ENCODE measurements at places on chromosomes 4 and X.

DNA sequence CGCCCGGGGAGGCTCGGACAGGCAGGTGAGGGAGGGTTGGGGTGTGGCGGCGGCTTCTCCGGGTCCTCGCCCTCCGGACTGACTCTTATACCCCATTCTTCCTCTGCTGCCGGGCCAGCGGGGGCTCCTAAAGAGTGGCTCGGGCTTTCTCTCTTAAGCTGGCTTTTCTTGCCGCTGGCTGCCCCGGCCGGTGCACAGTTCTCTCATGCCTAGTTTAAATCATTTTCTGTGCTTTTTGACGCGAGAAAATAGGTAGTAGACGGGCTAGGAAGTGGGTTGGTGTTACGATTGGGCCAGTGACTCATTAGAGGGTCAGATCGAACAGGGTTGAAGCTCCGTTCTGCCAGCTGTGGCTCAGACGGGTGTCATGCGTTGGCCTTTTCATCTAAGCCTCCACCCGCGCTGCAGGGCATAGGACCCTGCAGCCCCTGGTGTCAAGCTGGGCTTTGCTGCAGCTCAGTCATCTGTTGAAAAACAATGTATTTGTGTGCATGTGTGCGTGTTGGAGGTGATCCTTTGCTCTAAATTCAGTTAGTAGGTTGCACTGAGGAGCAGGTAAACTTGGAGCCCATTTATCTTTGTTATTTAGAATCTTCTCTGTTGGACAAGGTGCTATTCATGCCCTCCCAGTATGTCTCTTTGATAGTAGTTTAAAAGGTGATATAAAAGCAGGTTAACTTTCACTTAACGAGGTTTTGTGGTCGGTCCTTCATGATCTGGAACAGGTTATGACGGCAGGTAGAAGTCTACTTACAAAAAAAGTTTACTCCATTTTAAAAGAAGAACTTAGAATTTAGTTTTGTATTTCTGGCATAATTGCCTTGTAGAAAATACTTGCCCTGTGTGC is 802 bp downstream of the BMP2K start:
- DNase-seq, result no peak

GRCh38 chrX:41781500-41781899 is 57.5 kb downstream of the GPR82 start:
- DNase-seq, result no peak

DNA sequence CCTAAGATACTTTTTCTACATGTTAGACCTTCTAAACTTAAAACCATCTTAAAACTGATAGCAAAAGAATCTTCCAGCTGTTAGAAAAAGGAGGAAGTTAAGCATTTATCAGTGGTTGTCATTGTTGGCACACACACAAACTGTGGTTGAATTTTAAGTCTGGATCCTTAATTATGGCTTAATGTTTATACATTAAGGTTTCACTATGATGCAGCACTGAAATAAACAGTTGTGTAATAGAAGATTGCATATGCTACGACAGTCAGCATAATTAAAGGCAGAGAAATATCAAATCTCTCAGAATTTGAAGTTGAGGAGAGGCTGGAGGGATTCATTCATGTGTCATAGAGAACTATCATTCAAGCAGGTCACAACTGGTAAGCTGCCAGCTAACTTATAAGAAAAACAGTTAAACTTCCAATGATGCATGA is 32.3 kb downstream of the ADGRA3 start:
- no peak for DNase-seq

DNA sequence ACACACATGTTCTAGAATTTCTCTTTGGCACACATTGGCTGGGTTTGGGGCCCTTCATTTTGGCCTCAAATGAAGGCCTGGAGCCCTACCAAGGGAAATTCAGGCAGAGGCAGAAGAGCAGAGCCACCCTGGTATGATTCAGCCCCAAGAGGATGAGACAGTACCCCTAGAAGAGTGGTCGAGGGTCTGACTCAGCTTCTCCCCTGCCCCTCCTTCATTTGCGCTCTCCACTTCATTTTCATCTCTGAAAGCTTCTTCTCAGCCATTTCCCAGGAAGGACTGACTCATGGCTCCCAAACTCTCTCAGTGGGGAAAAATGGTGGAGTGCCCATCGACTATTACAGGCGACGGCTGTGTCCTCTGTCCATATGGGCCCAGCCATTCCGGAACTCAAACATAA is 43.5 kb downstream of the MAMLD1 start:
- no peak for DNase-seq

- DNase-seq, result no peak
These were observed 51.0 kb downstream of the PAPSS1 start for GRCh38 chr4:107669068-107669467.

DNA sequence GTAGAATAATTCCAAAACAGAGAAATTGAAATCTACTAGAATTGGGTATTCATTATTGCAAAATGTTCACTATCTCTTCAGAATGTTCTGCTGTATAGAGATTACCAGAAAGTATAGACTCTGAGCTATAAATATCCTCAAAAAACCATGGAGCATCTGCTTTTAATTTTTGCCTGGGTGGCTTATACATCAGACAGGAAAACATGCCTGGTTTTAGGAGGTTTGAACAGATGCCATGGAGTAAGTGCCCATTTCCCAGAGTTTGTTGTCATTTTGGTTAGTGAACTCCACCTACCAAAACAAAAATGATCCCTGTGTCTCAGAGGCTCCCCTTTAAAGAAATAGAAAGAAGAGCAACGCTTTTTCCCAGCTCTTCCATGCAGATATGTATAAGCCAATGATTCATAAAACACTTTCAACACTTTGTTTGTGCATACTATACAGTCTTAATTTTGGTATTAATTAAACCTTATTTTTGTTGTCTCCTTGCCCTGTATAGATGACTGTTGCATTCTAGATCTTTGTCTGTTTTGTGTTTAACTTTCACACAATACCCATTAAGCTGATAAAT is 68.7 kb downstream of the MEPE start:
- DNase-seq, result no peak

DNA sequence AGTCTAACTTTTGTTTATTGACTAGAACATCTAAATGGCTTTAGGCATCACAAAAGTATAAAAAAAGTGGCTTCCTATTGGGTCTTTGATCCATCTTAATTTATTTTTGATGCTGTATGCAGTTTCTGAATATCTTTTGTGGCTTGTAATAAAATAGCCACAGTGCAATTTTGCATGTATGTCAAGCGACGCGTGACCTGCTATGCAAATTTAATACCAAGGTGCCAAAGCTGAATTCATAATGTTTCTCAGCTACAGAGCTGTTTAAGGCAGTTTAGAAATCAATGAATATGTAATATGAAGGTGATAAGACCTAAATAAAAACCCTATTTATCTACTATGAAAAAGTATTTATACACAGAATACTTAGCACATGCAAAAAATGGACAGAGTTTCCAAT is 197.8 kb downstream of the AFF2 start:
- DNase-seq, result no peak

DNA sequence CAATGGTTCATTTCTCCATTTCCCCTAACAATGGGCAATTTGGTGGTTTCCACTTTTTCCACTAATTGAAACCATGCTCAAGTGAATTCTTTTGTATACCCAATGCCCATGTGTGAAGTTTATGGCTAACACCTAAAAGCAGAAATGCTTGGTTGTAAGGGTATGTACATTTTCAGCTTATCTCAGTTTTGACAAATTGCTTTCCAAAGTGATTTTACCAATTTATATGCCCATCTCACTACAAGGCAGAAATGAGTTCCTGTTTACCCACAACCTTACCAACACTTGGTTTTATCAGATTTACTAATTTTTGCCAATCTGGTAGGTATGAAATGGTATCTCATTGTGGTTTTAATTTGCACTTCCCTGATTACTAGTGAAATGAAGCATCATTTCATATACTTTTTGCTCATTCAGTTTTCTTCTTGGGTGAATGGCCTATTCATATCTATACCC is 14.8 kb downstream of the GPR34 start:
- no peak for DNase-seq

DNA sequence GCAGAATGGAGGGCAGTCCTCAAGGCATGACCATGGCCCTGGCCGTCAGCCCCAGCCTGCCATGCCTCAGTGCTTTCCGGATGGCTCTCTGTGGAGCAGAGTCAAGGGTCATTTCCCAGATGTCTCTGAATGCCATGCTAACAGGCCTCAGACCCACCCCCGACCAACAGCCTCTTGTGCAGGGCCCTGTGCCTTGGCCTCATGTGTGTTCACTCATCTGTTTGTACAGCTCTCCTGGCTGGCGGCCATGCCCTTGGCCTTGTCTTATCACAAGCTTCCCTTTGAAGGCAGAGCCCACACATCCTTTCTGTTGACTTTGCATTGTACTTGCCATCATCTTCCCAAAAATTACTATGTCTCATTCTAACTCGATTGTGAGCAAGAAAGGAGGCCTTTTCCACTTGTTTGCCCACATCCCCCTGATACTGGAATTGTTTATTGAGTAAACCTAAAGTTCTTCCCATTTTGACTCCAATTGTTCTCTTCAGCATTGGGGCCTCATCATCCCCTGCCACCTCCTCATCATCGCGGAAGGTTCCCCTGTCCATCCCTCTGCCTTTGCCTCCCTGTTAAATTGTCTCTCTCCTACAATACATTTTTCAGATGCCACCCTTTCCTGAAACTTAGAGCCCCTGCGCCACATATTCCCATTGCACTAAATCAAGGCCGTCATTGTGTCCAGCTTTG is 6.3 kb downstream of the CA5B start:
- DNase-seq, result no peak

DNA sequence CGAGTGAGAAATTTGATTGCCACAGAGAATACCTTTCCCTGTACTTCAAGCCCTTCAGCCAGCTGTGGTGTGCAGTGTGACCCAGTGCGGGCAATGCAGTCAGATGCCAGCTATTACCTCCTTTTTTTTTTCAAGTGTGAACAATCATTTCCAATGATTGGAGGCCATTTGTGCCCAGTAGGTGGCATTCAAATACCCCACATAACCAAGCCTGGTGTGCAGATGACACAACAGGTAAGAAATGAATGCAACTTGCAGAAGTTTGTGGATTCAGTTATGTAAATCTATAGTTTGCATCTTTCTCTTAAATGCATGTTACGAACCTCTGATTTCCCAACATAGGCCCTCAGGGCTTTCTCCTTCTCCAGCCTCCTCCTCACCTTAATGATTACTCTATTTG is 98.0 kb downstream of the CLCN4 start:
- DNase-seq, result no peak

DNA sequence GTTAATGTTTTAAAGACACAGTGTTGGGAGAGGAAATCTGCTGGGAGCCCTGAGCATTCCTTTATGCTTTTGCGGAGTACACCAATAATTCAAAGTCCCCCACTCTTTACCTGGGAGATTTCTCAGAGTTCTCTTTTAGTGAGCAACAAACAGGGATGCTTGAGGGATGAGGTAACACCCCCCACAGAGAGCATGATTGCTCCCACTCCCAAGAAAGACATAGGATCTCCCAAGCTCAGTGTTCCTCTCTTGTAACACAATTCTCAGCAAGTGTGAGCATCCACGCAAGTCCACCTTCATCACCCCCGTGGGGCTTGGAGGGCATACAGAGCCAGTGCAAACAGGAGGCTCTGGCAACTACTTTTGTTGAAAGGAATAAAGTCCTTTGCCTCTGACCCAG is 36.1 kb downstream of the GSPT2 start:
- DNase-seq, result no peak

GRCh38 chrX:102154900-102155805 is 624 bp downstream of the BEX5 start:
- peak; percentile 2 for DNase-seq

- DNase-seq, result peak; percentile 61
These were observed at the start of gene HAUS7 for GRCh38 chrX:153470411-153471363. Gene HAUS7 (minus strand): TSS chrX:153470576. CDS start chrX:153470557, 19 bp downstream.

DNA sequence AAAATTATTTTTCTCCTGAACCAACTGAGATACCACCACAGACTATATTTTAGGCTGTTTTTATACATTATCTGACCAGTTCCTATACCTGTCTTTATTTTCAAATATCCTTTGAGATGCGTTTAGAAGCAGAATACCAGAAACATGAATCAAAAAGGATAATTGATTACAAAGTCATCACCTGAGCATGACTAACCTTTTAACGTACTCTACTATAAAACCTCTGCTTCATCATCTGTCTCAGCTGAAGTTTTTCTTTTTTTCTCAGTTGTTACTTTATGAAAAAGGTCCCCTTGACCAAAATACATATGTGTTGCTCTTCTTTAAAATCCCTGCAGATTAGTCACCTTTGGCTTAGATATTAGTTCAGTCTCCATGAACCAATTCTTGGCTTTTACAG is 109.8 kb downstream of the AMMECR1 start:
- DNase-seq, result no peak

GRCh38 chrX:71532078-71532752 is 689 bp upstream of the OGT start:
- DNase-seq, result no peak

DNA sequence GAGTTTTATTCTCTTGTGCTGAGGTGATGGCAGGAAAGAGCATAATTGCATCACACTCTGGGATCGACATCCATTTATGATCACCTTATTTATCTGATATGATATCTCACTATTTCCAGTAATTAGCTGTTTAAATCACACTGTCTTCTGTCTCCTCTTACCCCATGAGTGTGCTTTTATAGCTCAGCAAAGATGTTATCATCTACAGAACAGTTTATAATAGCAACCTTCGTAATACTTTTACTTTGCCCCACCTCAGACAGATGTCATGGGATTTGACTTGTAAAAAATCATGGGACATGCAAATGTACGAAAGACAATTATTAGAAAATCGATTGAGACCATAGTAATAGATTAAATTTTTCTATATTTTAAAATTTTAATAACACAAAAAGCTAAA is 1122.3 kb upstream of the PCDH10 start:
- no peak for DNase-seq
